Type B pancreatic cell (in vitro differentiated cells): ENCODE measurements at places on chromosomes 12 and 14.

DNA sequence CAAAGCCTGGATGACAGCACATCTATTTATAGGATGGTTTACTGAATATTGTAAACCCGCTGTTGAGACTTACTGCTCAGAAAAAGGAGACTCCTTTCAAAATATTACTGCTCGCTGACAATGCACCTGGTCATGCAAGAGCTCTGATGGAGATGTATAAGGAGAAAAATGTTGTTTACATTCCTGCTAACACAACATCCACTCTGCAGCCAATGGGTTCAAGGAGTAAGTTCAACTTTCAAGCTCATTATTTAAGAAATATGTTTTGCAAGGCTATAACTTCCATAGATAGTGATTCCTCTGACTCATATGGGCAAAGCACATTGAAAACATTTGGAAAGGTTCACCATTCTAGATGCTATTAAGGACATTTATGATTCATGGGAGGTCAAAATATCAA, 201.7 kb downstream of the SNAPC1 start:
- no peak for DNase-seq
- H3K27me3 ChIP-seq = no peaks in the 10 kb centered on the region
- no peaks in the 10 kb centered on the region for H3K36me3 ChIP-seq
- no peaks in the 10 kb centered on the region for H3K4me1 ChIP-seq
- H3K4me3 ChIP-seq = no peak overlapping the region
- H3K27ac ChIP-seq = no peak overlapping the region

DNA sequence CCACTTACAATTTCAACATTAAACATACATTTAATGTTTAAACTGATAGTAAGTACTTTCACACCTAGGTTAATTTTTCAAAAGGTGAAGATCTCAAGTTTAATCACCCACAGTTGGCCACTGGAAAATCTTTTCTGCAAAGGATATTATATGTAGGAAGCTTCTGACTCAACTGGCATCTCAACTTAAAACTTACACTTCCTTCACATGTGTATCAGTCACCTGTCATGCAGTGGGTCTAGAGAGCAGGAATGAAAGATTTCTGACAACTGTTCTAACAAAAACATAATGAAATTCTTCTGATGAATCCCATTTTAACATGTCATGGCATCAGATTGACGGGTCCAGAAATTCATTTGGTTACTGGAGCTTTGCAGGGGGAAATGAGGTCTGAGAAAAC, 192.8 kb downstream of the KLHL28 start:
- no peak for DNase-seq
- H3K4me1 ChIP-seq = peaks cover 21% of the 10 kb centered on the region
- H3K27me3 ChIP-seq = no peaks in the 10 kb centered on the region
- no peaks in the 10 kb centered on the region for H3K36me3 ChIP-seq
- H3K27ac ChIP-seq = no peak overlapping the region
- no peak overlapping the region for H3K4me3 ChIP-seq

GRCh38 chr12:67705394-67706370, 57.1 kb downstream of the DYRK2 start:
- H3K4me1 ChIP-seq = peaks cover 30% of the 10 kb centered on the region
- peak overlapping the region; percentile 6 for H3K4me3 ChIP-seq
- DNase-seq = no peak
- H3K27me3 ChIP-seq = no peaks in the 10 kb centered on the region
- H3K27ac ChIP-seq = no peak overlapping the region

DNA sequence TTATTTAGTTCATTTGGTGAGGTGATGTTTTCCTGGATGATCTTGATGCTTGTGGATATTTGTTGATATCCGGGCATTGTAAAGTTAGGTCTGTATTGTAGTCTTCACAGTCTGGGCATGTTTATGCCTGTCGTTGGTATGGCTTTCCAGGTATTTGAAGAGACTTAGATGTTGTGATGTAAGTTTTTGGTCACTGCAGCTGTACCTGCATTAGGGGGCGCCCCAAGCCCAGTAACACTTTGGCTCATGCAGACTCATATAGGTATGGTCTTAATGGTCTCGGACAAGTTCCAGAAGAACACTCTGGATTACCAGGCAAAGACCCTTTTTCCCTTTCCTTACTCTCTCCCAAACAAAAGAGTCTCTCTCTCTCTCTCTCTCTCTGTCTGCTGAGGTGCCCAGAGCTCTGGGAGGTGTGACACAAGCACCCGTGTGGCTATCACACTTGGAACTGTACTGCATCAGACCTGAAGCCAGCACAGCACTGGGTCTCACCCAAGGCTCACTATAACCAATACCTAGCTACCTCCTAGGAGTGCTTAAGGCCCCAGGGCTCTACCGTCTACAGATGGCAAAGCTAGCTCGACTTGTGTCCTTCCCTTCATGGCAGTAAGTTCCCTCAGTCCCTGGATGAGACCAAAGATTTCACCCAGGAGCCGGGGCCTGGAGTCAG, 425.8 kb upstream of the ATXN7L3B start:
- no peak overlapping the region for H3K4me3 ChIP-seq
- H3K27ac ChIP-seq = no peak overlapping the region
- H3K4me1 ChIP-seq = no peaks in the 10 kb centered on the region
- no peaks in the 10 kb centered on the region for H3K27me3 ChIP-seq
- DNase-seq = no peak

GRCh38 chr12:28780096-28780495, 369.0 kb upstream of the FAR2 start:
- no peaks in the 10 kb centered on the region for H3K36me3 ChIP-seq
- H3K27me3 ChIP-seq = no peaks in the 10 kb centered on the region
- H3K27ac ChIP-seq = no peak overlapping the region
- no peak overlapping the region for H3K4me3 ChIP-seq
- no peak for DNase-seq
